ENCODE measurements at places on chromosomes 3 and 15.

GRCh38 chr3:131110087-131110486, 83.4 kb downstream of the NEK11 start:
- DNase-seq, result no peak

- no peak for DNase-seq
Measured at GRCh38 chr3:184332370-184333090, 4.9 kb upstream of the FAM131A start.

DNA sequence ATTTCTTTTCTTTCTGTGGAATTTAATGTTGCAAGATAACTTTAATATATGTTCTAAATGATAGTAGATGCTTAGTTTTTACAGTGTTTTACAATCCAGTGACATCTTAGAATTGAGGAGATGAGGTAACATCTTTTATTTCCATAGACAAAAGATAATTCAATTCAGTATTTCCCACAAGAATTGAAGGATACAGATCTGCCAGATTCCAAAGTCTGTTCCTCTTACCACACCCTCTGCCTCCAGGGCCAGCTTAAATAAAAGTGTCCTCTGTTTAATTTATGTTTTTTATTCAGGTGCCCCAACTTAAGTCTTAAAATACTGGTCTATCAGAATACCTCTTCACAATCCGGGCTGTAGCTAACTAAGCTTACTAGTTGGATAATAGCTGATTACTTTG, 6.5 kb downstream of the STT3B start:
- DNase-seq, result no peak

GRCh38 chr3:36372534-36372935, 7.8 kb upstream of the STAC start:
- DNase-seq, result no peak

DNA sequence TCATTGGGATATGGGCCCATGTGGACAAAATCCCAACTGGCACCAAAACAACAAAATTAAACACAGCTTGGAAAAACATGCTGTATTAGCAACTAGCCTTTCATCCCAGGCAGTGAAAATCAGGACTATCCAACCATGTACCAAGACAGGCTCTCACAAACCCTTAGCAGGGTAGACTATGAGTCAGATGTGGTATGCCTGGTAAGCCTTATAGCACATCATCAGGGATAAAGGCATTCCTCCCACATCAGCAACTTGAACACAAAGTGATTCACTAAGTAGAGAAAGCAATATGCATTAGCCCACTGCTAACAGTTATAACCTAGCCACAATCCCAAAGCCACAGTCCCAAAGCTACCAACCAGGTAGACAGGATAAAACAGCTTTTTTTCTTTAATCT, 8.0 kb downstream of the CEP152 start:
- DNase-seq, result no peak

- DNase-seq, result no peak
Measured at GRCh38 chr15:45869034-45869668, 234.3 kb downstream of the SQOR start.

- no peak for DNase-seq
Measured at GRCh38 chr15:96687388-96688107, 357.0 kb downstream of the NR2F2 start.

DNA sequence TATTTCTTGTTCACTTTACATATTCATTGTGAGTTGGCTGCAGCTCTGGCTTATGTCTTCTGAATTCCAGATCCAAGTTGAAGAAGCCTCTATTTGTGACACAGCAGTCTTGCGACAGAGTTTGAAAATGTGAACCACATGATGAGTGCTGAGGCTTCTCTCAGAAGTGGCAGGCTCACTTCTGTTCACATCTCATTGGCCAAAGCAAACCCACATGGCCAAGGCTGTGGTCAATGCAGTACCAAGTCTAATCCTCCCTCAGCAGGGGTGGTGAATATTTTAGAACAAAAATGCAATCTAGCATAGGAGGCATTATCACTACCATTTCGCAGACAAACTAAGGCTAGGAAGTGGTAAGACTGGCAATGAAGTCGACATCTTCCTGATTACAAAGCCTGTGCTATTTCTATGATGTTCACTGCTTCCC, 45.2 kb downstream of the CDCP1 start:
- no peak for DNase-seq

GRCh38 chr15:72288796-72289596, 16.6 kb upstream of the PARP6 start:
- no peak for DNase-seq

DNA sequence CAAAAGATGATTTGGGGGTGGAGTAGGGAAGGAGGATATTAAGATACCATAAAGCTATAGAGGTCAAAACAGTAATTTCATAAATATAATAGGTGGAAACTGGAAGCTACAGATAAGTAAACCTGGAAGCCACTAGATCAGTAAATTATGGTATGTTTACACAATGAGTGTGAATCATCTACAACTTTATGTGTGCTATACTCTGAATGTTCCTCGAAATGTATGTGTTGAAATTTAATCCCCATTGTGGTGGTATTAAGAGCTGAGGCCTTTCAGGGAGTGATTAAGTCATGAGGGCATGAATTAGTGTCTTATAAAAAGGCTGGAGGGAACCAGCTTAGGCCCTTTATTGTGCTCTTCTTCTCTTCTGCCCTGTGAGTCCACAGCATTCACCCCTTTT, 25.2 kb downstream of the EOMES start:
- DNase-seq, result no peak

GRCh38 chr3:169945313-169945712, 21.3 kb upstream of the SEC62 start:
- no peak for DNase-seq

DNA sequence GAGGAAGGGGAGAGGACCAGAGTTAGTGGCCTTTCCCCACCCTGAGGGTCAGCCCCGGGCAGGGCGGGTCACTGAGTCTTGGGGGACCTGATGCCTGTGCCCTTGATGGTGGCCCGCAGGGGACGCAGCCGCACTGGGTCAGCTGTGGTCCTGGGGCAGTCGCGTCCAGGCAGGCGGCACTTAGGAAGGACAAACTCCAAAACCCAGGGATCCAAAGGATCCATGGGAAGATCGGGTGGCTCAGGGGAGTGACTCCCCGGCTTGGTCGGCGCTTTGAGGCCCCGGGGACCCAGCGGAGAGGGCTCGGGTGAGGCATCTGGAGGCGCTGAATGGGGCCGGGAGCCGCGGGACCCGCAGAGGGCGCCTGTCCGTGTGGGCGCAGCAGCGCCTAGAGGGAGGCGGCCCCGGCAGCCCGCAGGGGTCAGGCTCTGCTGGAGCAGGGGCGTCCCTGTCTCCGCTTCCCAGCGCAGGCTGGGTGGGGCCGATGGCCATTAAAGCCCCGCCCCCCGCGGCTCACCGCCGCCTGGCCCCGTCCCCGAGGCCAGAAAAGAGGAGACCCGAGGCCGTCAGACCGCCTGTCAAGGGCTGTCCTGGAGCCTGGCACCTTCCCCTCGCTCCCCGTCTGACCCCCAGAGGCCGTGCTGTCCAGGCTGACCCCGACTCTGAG, 17.5 kb downstream of the CIDEC start:
- DNase-seq, result no peak

GRCh38 chr15:101625980-101626379, 26.2 kb downstream of the TM2D3 start:
- DNase-seq, result no peak

- no peak for DNase-seq
Measured at GRCh38 chr3:29937185-29937584, 656.3 kb downstream of the RBMS3 start.

DNA sequence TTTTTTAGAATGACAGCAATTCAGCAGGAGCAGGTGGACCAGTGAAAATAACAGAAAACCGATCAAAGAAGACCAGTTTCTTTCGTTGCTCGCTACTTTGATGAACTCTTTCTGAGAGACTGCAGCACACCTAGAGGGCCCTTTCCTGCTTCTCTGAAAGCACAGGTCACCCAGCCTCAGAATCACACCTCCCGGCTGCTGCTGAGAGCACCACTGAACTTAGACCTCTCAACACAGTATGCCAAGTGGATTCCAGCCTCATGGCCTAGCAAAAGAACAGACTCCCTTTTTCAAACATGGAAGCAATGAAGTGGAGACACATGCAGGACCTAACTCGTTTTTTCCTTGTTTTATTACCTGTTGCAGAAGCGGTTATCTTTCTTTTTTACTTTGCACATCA, 13.9 kb upstream of the APH1B start:
- DNase-seq, result no peak

DNA sequence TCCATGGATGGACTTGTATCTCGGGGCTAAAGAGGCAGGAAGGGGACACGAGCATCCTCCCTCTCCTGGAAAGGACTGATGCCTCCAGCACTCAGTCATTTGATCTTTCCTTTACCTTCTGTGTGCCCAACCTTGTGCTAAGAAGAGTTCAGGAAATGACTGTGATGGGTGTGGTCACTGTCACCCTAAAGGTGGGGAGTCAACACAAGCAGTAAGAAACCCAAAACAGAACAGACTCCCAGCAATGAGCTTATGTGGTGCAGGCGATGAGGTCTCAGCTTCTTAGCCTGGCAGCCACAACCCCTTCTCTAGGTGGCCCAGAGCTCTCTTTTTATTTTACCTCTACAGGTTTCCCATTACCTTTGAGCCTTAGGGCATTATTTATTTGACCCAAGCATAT, 3.8 kb downstream of the MPI start:
- no peak for DNase-seq

DNA sequence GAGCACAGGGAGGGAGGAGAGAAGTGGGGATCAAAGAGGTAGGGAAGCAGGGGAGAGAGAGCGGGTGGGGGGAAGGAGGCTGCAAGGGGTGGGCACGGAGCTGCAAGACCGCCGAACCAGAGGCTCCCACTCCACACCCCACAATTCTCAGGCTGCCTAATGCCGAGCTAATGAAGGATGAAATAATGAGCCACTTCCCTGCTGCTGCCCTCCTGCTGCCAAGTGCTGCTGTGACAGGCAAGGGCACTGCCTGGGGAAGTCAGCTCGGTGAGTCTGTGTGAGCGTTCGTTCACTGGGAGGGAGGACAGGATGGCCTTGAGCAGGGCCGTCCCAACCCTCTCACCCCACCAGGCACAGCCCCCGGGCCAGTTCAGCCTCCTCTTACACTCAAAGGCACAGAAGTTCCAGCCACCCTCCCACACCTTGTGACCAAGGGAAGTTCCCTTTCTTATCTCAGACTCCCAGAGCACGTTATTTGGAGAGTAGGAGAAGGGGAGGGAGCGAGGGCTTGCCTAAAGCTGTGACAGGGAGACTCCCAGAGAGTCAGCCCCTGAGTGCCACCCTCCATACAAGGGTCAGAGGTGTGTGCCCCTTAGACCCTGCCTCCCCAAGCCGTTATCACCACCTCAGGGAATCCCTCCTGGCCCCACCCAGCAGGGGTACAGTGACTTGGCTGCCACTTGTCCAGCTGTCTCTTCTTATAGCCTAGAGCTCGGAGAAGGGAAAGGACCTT, 12.4 kb downstream of the GLYCTK start:
- DNase-seq, result peak; percentile 67
